ENCODE measurements at places on chromosomes 6 and 20.

- no peak for DNase-seq
Measured at GRCh38 chr6:137783710-137784109, 83.3 kb upstream of the TNFAIP3 start.

DNA sequence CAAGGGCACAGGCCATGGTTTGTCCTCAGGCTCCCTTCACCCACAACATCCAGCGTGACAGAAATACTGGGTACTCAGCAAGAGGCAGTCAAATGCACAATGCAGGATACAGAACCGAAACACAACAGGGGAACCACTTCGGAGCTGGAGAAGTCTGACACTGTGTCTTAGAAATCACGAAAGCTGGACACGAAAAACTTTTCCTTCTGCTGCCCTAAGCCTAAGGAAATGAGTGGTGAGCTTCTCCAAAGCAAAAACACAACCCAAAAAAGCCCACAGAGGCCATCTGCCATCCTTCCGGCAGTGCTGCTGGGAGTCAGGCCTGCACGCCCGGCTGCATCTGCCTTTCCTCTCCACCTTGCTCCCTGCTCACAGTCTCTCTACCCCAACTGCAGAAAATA is 106.3 kb downstream of the SLC23A2 start:
- no peak for DNase-seq

GRCh38 chr20:47704746-47705496 is 80.4 kb downstream of the SULF2 start:
- DNase-seq, result no peak

- DNase-seq, result no peak
Measured at GRCh38 chr20:8464368-8464767, 332.3 kb downstream of the PLCB1 start.

GRCh38 chr6:150282806-150283205 is 86.0 kb upstream of the IYD start:
- no peak for DNase-seq

GRCh38 chr6:150747155-150747554 is 118.3 kb upstream of the MTHFD1L start:
- no peak for DNase-seq

- DNase-seq, result no peak
Measured at GRCh38 chr20:14193885-14194284, 143.5 kb downstream of the FLRT3 start.

DNA sequence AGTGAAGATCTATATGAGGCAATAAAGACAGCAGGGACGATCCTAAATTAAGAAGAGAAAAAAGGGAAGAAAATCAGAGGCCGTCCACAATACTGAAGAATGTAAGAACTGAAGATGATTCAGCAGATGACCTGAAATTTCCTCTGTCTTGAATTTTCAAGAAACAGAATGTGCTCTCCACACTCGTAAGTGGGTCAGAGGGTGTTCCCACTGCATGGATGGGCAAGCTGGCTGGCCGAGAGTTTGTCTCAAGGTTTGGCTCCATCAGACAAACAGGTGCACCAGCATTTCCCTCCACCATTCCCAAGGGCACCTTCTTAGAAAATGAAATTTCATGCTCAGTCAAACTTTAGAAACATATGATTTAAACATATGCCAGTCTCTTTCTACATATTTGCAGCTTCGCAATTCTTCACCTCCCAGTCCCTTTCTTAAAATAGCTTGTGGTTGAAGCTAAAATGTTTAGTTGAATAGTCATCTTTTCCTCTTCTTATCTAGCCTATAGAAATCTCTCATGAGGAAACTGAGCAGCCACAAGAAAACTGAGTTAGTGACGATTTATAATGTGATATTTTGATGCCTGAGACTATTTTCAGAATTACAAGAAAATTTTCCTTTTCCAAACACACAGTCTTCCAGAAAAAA is 576.4 kb downstream of the PRKN start:
- no peak for DNase-seq

DNA sequence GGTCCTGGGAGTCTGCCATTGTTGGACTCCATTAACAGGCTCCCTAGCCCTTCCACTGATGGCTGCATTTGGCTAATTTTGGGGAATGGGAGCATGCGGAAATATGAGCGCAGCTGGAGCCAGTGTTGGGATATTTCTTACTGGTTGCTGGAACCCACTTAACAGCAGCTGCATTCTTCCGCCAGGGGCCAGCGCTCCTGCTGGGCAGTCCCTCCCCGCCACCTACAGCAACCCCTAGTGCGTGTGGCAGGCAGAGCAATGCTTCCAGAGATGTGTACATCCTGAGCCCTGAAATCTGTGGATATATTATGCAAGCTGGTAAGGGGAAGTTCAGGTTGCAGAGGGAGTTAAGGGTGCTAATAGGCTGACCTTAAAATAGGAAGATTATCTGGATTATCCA is 16.4 kb downstream of the CST8 start:
- DNase-seq, result no peak

DNA sequence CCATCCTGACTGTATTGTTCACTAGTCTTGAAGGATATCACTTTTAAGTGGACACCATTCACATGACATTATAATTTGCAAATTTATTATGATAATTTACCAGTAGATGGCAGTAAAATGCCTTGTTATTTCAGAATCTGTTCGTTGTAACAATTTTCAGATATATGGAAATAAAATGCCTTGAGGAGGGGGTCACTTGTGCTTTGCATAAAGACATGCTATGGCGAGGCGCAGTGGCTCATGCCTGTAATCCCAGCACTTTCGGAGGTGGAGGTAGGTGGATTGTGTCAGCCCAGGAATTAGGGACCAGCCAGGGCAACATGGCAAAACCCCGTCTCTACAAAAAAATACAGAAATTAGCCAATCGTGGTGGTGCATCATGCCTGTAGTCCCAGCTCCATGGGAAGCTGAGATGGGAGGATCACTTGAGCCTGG is 9.0 kb upstream of the NCOA6 start:
- DNase-seq, result peak; percentile 26

GRCh38 chr6:51559059-51559458 is 528.4 kb downstream of the PKHD1 start:
- no peak for DNase-seq

DNA sequence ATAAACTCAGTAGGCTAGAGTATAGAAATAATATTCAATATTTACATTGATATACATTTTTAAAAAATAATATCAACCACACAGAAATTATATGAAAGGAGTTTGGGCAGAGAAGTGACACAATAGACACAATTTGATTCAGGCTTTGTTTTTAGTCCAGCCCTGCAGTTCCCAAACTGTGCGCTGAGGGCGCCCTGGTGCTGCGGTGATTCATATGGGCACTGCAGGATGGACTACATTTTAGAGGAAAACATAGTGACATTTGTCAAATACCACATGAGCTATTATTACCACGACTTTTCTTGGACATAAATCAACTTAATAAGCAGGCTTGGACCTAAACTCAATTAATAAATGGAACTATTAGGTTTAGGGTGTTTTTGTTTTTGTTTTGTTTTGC is 364.3 kb upstream of the ID4 start:
- DNase-seq, result no peak

DNA sequence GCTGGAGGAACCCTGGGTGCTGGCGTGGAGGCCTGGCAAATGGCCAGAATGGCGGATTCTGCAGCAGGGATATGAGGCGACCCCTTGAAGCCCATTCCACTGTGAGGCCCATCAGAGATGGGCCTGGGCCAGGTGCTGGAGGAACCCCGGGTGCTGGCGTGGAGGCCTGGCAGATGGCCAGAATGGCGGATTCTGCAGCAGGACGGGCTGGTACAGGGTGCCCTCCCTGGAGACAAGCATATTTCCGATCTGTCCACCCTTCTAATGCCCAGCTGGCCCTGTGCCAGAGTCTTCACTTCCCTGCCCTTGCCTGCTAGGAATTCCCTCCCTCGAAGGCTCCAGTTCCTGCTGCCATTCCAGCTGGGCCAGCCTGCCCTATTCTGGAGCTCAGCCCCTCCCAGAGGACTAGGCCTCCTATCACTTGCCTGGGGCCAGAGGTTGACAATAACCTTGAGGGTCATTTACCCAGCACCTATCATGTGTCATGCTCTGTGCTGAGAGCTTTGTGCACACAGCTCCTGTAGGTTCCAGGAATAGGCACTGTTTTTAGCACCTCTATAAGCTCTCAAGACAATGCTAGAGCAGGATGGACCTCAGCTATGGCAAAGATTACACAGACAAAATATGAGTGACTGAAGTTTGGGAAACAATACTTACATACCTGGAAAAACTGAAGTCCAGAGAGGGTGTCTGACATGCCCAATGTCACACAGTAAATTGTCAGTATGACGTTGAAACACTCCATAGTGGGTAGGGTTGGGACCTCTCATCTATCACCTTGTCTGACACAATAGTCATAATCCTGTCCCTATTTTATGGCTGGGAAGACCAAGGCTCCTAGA is 21.4 kb downstream of the SUN5 start:
- DNase-seq, result no peak
